ENCODE measurements at places on chromosomes 13 and 19.

DNA sequence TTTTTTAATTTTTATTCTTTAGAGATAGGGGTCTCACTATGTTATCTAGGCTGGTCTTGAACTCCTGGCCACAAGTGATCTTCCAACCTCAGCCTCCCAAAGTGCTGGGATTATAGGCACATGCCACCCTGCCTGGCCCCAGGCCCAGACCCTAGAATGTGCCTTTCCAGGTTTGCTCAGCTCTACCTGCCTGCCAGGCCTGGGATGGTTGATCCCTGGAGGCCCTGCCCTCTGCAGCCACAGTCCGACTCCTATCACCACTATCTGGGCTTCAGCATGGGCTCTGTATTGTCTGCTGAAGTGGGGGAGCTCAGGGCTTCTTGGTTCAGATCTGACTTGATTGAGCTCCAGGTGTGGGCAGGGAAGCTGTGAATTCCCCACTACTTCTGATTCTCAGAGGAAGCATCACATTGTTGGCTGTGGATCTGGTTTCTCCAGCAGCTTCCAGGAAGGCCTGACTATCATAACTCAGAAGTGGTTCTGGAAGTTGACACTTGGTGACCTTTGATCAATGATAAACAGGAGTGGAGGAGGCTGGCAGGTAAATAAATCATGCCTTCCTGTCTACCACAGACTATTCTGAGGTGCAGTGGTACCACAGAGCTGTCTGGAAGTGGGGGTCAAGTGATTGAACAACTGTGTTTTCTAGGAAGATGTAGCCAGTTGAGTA lies 71.9 kb downstream of the OLFM4 start:
- no peak for DNase-seq

GRCh38 chr19:41588497-41589209 lies 12.7 kb downstream of the CEACAM21 start:
- DNase-seq = no peak

- no peak for DNase-seq
These were observed 479.2 kb upstream of the NBEA start for GRCh38 chr13:34462843-34463242.

GRCh38 chr13:114211446-114212157 lies 23.1 kb upstream of the CDC16 start:
- DNase-seq = no peak

DNA sequence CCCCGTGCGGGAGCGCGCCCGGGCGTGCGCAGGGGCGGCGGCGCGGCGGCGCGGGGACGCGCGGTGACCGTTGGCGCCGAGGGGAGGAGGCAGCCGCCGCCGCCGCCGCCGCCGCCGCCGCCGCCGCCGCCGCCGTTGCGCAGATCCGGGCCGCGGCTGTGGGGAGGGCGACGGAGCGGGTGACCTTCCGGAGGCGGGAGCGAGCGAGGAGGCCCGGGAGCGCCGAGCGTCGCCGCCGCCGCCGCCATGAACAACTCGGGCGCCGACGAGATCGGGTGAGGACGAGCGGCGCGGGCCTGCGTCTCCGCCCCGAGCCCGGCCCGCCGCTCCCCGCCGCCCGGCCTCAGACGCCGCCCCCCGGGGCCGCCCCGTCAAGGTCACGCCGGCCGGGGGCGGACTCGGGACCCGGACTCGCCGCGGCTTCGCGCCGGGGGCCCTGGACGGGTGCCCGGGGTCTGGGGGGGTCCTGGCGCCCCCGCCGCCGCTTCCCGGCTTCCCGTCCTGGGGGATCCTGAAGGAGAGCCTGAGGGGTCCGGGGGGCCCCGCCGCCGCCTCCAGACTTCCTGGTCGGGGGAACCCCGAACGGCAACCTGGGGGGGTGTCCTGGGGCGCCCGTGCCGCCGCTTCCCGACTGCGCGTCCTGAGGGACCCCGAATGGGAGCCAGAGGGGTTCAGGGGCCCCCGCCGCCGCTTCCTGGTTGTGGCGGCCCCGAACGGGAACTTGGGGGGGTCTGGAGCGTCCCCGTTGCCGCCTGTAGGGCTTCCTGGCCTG lies at the start of gene DAZAP1:
Gene DAZAP1 (plus strand): TSS at position 59 of the 772 bp plus-strand sequence. CDS start 188 bp downstream, at position 247.
- DNase-seq = no peak

DNA sequence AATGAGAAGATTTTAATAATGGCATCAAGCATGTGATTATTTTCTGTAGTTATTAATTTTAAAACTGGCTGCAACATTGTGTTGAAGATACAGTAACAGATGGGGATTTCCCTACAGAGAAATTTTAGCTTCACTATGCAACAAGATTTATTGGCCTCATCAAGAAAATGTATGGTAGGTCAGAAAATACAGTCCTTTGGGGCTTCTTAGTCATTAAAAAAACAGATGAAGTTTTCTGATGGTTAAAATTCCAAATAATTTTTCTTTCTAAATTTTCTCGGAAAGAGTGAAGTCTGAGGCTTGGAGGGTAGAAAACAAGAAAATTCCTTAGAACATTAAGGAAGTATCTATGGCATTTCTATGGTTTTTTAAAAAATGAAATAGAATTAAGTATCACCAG lies 1790.8 kb upstream of the PCDH20 start:
- no peak for DNase-seq

- no peak for DNase-seq
These were observed 10.2 kb downstream of the OXGR1 start for GRCh38 chr13:96984051-96984508.

DNA sequence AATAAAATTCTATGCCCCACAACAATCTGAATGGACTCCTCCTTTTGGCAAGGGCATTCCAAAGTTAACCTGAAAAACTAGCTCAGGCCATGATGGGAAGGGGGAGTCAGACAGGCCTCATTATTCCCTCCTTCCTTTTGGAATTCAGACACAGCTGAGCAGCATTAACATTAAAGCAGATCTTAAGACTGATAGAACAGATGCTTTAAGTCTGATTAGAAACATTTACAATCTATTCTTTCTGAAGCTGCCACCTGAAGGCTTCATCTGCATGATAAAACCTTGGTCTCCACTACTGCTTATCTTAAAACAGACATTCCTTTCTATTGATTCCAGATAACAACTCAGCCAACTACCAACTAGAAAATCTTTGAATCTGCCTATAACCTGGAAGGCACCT lies 98.9 kb downstream of the UGGT2 start:
- no peak for DNase-seq

GRCh38 chr19:47663911-47664771 lies 49.1 kb upstream of the EHD2 start:
- no peak for DNase-seq

- DNase-seq = no peak
These were observed 5.5 kb downstream of the DLEU7 start for GRCh38 chr13:50838031-50838430.

- no peak for DNase-seq
These were observed 63.2 kb downstream of the GPC6 start for GRCh38 chr13:93289842-93290241.

DNA sequence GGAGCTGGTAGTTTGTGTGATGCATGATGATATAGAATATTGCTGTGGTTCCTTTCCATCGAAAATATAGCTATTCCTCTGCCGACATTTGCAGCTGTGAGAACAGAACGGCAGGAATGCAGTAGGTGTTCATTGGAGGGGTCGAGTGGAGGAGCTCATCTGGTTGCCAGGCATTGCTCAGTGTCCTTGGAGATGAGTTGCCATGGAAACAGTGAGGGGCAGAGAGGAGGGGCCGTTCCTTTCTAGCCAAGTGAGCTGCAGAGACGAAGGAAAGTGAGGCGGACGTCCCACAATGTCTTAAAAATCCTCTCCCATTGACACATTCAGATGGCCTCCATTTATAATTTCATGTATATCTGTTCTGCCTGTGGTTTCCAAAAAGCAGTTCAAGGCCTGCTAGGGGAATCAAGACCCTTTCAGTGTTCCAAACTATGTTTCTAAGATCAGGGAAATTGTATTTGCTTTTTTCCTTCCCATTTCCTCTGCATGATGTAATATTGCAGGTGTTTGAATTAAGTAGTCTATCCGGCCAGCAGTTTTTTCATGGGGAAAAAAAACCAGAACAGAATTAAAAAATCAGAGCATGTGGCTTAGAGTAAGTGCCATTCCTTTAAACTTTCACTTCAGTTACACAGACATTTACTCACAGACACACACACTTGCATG lies 41.2 kb upstream of the ZNF835 start:
- no peak for DNase-seq

GRCh38 chr19:3817761-3818160 lies 31.6 kb upstream of the MATK start:
- DNase-seq = no peak

DNA sequence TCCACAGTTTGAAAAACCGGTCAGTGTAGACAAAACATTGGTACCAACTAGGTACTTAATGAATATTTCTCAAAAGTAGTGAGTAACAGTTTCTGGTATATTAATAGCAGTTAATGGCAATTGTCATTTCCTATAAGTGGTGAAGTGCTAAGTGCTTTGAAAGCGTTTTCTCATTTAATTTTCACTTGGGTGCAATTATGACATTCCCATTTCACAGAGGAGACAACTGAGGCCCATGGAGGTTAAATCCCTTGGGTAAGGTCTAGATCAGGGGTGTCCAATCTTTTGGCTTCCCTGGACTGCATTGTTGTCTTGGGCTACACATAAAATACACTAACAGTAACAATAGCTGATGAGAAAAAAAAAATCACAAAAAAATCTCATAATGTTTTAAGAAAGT lies 687 bp upstream of the SYT3 start:
- no peak for DNase-seq

DNA sequence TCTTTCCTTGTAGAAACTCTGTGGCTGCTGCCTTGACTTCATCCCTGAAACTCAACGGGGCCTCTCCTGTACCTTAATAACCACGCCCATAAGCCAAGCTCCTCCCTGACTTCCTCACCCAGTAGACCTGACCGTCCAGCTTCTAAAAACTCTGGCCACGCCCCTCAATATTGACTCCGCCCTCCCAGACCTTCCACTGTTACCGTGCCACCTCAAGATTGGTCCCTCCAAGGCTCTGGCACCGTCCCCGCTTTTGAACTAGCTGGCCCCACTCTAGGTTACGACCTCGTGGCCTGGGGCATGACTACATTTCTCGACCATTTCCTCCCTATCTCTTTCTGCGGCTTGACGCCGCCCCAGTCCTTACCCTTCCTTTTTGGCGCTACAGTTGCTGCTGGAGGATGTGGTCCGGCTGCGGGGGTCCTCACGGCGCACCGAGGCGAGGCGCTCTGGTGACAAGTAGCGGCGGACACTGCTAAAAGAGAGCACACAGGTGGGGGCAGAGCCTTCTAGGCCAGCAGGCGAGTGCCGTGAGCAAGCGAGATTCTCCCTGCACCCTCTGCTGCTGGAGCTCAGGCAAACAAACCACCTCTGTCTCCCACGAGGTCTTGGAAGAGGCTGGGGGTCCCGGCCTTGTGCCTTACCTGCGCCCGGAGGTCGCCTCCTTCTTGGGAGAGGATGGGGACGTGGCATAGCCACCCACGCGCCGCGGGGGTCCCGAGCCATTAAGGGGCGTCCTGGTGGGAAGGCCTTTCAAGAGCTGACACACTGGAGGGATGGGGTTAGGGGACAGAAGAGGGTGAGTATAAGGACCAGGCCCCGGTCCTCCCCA lies 2.3 kb upstream of the EML2 start:
- DNase-seq = peak; percentile 38

DNA sequence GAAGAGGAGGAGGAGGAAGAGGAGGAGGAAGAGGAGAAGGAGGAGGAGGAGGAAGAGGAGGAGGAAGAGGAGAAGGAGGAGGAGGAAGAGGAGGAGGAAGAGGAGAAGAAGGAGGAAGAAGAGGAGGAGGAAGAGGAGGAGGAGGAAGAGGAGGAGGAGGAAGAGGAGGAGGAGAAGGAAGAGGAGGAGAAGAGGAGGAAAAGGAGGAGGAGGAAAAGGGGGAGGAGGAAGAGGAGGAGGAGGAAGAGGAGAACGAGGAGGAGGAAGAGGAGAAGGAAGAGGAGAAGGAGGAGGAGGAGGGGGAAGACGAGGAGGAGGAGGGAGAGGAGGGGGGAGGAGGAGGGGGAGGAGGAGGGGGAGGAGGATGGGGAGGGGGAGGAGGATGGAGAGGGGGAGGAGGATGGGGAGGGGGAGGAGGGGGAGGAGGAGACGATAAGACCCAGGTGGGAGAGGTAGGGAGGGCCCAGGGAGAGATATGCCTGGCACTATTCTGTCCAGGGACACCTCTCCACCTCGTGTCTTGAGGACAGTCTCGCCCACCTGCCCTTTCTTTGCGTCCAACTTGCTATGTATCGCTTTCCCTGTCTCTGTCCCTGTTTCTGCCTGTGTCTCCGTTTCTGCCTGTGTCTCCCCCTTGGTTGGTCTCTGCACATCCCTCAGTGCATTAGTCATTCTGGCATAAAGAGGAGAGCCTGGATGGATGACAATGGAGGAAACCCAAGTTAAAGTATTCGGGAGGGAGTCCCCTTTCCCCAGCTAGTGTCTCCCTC lies 7.1 kb upstream of the KLK5 start:
- DNase-seq = no peak

GRCh38 chr19:4966591-4966990 lies 2.3 kb upstream of the KDM4B start:
- no peak for DNase-seq

- DNase-seq = no peak
These were observed 167.1 kb upstream of the MAB21L1 start for GRCh38 chr13:35643625-35644024.

- DNase-seq = no peak
These were observed 3.3 kb downstream of the SYCN start for GRCh38 chr19:39200803-39201115.

DNA sequence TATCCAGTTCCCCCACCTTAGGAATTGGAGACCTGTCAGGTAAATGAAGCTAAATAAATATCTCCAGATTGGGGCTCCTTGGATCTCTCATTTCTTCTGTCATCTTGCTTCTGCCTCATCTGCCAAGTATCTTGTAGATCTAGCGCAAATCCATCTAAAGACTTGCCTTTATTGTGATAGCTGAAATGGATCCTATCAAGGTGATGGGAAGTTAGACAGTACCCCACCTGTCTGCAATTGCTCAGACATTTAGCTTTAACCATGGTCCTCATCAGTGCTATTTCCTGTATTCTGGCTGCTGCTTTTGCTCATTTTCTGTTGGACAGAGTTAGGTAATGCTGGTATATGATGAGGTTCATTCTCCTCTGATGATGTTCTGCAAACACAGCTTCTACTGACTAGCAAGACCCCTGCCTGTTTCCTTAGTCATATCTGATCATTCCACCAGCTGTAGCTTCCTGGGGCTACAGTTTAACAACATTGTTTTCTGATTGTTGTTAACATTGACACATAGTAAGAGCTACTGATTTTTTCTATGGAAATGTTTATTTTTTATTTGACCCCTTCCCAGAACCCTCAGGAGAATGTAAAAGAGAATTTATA lies 340.0 kb downstream of the DCT start:
- DNase-seq = no peak

All from stimulated activated CD8-positive, alpha-beta memory T cell treated with anti-CD3 and anti-CD28 coated beads, Interleukin-2, amount 100 ng/mL, for 1 hour (primary cell).